ENCODE measurements at places on chromosomes 16 and 17. TPM values are rescaled to one million over a fixed set of nuclear protein-coding genes. Genes with fewer than 3 reads are reported as not detected.
A peak's percentile ranks its signal among the peaks of the same experiment; 100 is the strongest.

GRCh38 chr17:2814481-2815341, 18.5 kb downstream of the RAP1GAP2 start:
- no peak for DNase-seq

GRCh38 chr16:88807142-88807625, 3.6 kb downstream of the CDT1 start:
- DNase-seq, result no peak

DNA sequence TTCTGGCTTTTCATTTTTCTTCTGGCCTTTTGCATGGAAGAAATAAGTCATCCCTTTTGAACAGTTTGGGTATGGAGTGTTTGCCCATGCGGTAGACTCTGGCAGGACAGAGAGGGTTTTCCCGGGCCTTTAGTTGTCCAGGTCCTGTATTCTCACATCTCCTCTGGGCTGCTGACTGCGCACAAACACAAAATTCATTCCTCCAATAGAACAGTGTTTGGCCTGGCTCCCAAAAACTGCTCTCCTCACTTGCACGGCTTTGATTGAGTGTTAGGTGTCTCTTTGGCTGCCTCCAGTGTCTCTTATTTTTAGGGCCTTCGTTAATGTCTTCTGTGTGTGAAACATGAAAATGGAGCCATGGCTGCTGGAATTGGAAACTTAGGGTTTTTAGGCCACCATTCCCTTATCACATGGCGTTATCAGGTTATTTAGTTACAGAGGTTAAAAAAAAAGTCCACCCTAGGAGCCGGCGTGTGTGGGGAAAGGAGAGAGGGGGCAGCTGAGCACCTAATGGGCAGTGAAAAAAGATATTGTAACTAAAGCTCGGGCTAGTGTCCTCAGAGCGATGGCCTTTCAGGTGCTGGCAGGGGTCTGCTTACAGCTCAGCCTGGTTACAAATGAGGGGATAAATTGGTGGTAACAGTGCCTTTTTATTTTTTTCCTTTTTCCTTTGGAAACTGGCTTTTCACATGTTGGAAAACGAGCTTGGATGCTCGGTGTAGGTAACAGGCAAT, 47.3 kb downstream of the PRKCA start:
- DNase-seq, result no peak

DNA sequence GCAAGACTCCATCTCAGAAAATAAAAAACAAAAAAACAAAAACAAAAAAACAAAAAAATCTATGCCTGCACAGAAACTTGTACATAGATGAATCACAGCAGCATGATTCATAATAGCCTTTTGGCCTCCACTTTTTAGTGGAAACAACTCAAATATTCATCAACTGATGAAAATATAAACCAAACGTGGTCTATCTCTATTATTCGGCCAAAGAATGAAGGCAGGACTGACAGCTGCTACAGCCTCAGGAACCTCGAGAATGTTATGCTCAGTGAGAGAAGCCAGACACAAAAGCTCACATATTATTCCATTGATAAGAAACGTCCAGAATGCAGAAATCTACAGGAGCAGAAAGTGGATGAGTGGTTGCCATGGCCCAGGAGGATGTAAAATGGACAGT, 19.8 kb downstream of the PPL start:
- DNase-seq, result no peak

- peak; percentile 89 for DNase-seq
These were observed 916 bp downstream of the PAGR1 start for GRCh38 chr16:29816694-29817441.

LRRC37A2 gene
- total RNA-seq, result 10.7 TPM

STH gene
- total RNA-seq, result not detected

DNA sequence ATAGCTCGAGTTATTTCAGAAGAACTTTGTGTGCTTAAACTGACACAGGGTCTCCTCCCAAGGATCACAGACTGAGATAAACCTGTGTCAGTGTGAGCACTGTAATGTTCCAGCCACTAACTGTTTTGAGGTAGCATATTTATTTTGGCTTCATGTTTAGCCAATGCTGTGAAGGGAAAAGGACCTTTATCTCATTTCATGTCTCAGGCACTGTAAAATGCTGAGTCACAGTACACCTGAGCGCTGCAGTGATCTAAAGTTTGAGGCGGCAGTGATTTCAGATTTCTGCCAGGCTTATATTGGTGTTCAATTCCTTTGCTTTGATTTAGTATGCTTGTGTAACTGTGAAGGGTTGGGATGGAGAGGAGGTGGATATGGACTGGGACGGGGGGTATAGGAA, 3.1 kb upstream of the DNAJA2 start:
- no peak for DNase-seq

LIMD2 gene
- total RNA-seq, result 13.5 TPM

GRCh38 chr16:23357761-23358290, 55.7 kb downstream of the SCNN1B start:
- no peak for DNase-seq

DNA sequence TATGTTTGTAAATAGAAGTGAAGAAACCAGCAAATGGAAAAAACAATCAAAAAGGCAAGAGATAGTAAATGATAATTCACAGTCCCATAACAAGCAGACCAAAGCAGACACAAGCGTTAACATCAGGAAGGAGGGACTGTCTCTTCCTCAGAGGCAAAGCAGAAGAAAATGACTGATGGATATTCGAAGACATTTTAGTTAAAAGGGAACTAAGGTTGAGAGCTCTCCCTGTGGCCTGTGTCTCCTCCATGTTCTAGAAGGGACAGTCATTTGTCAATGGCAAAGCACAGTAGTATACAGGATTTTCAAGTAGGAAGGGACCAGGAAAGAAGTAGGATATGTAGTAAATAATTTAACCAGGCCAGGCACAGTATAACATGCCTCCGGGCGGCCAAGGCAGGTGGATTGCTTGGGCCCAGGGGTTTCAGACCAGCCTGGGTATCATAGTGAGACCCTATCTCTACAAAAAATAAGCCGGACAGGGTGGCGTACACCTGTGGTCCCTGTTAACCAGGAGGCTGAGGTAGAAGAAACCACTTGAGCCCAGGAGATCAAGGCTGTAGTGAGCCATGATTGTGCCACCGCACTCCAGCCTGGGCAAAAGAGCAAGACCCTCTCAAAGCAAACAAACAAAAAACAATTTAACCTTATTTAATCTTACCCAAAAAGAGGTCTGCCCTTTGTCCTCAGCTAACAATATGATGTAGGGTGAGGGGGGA, 3.7 kb downstream of the ZDHHC7 start:
- no peak for DNase-seq

All from upper lobe of left lung (tissue), 6 donors.